ENCODE measurements at places on chromosomes 11 and 22.

DNA sequence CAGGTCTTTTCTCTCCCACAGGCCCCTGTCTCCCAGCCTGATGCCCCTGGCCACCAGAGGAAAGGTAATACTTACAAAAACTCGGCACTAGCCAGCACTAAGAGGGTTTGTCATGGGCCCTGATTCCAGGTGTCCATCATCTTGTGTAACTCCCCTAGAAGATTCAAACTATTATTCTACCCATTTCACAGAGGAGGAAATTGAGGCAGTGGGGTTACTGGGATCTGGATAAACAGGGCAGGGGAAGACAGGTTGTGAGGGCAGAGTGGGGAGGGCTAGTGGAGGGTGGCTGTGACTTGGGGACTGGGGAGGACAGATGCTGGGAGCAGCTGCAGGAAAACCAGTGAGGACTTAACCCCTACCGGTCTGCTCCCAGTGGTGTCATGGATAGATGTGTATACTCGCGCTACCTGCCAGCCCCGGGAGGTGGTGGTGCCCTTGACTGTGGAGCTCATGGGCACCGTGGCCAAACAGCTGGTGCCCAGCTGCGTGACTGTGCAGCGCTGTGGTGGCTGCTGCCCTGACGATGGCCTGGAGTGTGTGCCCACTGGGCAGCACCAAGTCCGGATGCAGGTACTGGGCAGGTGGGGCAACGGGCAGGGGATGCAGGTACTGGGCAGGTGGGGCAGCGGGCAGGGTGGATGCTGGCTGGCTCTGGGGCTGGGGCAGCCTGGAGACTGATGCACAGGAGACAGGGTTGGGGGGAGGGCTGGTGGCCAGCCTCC is 1.2 kb downstream of the VEGFB start:
- no peak for DNase-seq

GRCh38 chr11:118757876-118758399 is 33.0 kb downstream of the DDX6 start:
- DNase-seq: no peak

GRCh38 chr11:85137597-85137996 is 489.5 kb downstream of the DLG2 start:
- DNase-seq: no peak

- DNase-seq: no peak
Measured at GRCh38 chr22:26801449-26801848, 144.1 kb downstream of the MIAT start.

DNA sequence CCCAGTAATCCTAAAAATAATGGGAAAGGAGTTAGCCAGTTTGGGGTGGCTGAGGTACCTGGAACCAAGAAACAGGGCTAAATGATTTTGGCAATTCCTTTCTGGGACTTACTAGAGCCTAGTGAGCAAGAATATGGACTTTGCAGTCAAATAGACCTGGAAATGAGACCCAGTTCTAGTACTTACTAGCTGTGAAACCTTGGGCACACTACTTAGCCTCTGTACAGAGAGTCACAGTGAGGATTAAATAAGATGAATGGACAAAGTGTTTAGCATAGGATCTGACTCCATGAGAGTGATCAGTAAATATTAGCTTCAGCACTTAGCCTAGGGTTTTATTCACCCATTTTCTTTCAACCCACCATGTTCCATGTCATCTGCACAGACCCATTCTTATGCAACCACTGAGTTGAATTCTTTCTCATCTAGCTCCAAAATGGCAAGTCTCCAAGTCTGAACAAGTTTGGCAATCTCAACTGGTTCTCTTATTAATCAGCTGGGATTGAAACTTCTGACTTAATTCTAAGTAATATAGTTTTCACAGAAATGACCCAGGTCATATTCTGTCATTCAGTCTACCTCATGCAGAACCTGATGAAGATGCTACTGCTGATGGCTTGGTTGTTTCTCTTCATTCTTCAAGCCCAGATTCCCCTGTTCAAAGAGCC is 15.0 kb upstream of the SORL1 start:
- no peak for DNase-seq

- DNase-seq: no peak
Measured at GRCh38 chr22:45039133-45039532, 29.3 kb upstream of the PHF21B start.
